Stimulated activated CD8-positive, alpha-beta memory T cell treated with anti-CD3 and anti-CD28 coated beads, Interleukin-15, amount 100 ng/mL, for 4 hours (primary cell): ENCODE measurements at places on chromosomes 5 and 9.

- DNase-seq: no peak
Measured at GRCh38 chr9:79577969-79578723, 6.4 kb downstream of the TLE4 start.

DNA sequence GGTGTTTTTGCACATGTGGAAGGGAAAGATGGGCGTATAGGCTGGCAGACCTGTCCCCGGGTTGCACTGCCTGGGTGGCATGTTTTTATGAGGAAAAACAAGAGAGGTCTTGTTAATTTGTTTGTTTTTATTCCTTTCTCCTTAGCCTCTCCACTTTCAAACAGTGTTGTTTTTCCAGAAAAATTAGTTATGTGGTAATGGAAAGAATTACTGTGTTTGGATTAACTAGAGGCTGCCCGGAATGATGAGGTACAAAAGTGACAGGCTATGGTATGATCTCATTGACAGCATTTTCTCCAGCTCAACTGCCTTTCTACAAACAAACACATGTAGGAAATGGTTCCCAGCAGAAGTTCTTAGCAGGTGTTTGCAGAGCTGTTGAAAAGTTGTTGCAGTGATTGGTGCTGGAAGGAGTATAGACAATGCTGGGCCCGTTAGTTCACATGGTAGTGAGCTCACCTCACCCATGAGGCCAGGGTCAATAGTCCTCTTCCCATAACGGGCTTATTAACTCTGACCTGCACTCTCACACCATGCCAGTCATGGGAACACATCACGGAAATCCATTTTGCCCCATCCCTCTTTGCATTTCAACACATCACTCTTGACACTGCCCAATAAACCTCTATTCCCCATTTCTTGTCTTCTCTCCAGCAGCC is 111.3 kb upstream of the SAP30L start:
- no peak for DNase-seq

- DNase-seq: no peak
Measured at GRCh38 chr5:121189342-121190305, 662.1 kb upstream of the FTMT start.

DNA sequence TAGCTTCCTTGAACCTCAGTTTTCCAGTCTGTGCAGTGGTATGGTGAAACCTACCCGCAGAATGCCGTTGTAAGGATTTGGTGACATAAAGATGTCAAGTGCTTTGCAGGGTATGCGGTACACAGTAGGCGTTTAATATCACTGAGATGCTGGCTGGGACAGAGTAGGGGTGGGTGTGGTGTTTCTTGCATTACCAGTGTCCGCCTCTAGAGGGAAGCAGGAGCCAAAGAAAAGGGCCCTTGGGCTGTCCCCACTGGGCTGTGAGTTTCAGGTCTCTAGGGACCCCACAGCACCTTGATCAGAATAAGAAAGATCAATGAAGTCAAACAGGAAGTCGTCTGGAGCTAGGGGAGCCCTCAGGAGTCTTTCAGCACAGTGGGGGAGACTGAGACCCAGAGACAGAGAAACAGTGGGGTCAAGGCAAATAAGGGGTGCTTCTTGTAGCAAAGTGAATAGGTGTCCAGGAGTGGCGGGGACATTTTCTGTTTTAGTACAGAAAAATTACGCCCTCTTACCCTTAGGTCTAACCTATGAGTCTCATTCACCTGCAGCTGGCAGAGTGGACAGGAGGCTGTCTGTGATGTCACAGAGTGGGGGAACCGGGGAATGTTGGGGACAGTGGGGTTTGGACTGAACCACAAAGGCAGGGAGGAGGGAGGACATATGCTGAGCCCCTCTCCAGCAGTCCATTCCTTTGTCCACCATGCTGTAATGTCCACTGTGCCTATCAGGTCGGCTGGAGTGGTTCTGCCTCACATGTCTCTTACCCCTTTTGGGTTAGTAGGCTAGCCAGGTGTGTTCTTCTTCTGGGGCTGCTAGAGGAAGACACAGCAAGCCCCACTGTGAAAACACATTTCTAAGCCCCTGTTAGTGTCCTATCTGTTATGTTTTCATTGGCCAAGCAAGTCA is 4.7 kb upstream of the TEX53 start:
- peak; percentile 24 for DNase-seq

GRCh38 chr9:21078702-21079101 is 960 bp upstream of the IFNB1 start:
- DNase-seq: no peak

- no peak for DNase-seq
Measured at GRCh38 chr5:344668-345067, 23.2 kb downstream of the AHRR start.

- DNase-seq: no peak
Measured at GRCh38 chr9:89755821-89756220, 151.0 kb downstream of the GADD45G start.

DNA sequence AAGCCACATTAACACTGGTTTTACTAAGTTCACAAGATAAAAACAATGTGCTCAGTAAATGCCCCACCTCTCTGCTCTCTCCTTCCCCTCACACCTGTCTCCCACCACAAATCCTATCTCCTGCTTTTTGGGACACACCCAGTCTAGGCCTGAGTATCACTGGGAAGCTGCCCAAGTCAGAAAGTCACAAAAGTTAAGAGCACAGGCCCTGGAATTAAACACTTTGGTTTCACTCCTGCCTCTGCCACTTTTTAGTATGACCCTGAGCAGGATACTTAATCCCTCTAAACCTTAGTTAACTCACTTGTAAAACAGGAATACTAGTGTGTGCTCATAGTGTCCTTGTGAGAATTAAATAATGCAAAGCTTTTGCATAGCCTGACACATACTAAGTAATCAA is 11.3 kb downstream of the C5 start:
- no peak for DNase-seq

GRCh38 chr9:17862101-17862500 is 283.2 kb downstream of the SH3GL2 start:
- DNase-seq: no peak
